ENCODE measurements at places on chromosomes 13 and 19.

GRCh38 chr19:2273356-2274184 is 8.4 kb downstream of the PEAK3 start:
- no peak for DNase-seq

DNA sequence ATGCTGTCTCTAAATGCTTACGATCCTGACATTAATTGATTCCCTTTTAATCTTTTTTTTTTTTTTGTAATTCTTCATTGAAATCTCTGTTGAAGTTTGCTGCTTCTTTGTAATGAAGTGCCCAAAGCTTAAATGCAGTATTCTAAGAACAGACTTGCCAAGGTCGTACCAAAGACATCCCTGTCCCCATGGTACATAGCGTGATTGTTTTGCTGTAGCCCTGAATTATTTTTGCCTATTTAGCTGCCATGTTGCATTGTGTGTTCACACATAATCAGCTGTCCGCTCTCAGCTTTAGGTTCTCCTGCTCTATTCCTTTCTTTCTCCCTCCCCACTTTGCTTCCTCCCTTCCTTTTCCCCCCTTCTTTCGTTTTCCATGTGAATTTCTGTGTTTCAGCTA is 21.1 kb downstream of the FGF9 start:
- no peak for DNase-seq

- DNase-seq: no peak
These were observed at the start of gene KLK7 for GRCh38 chr19:50983625-50984292. KLK7 (minus strand) TSS chr19:50983917; CDS start chr19:50982399, 1,518 bp downstream.

GRCh38 chr19:57914531-57914930 is 1.9 kb downstream of the ZNF417 start:
- no peak for DNase-seq

GRCh38 chr13:97567510-97568243 is 133.7 kb downstream of the RAP2A start:
- DNase-seq: no peak

GRCh38 chr19:55251341-55252081 is 7.3 kb downstream of the PPP6R1 start:
- DNase-seq: no peak

- no peak for DNase-seq
These were observed 166.8 kb downstream of the DCT start for GRCh38 chr13:94312511-94313216.

DNA sequence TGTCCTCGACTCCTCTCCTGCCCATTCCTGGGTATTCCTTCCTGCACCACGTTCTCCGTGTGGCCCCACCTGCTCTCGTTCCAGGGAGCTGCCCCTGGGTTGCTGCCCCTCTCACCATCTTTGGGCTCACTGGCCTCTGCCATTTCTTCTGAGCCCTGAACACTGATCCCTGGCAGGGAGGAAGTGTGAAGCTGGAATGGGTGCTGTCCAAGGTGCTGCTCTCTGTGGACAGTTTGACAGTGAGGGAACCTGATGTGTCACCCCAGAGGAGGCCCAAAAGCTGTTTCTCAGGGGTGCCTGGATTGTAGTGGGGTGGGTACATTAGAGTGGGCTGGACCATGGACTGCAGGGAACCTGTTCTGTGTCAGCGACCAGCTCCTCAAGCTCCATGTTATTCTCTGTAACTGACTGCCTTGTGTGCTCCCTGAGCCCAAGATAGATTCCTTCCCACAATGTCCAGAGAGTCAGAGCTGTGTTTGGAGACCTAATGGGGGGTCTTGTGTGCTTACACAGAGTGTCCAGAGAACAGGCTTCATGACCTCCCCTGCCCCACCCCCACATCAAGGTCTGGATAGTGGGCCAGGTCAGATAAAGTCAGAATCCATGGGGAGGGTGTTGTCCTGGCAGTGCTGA is 7.2 kb upstream of the CEACAM8 start:
- no peak for DNase-seq

GRCh38 chr19:54156953-54157352 is 2.6 kb downstream of the LENG1 start:
- no peak for DNase-seq

Data from stimulated activated CD8-positive, alpha-beta memory T cell treated with anti-CD3 and anti-CD28 coated beads, Interleukin-15, amount 100 ng/mL, for 4 hours (primary cell).